HS-5 (cell line): ENCODE measurements at places on chromosomes 16 and 17.

DNA sequence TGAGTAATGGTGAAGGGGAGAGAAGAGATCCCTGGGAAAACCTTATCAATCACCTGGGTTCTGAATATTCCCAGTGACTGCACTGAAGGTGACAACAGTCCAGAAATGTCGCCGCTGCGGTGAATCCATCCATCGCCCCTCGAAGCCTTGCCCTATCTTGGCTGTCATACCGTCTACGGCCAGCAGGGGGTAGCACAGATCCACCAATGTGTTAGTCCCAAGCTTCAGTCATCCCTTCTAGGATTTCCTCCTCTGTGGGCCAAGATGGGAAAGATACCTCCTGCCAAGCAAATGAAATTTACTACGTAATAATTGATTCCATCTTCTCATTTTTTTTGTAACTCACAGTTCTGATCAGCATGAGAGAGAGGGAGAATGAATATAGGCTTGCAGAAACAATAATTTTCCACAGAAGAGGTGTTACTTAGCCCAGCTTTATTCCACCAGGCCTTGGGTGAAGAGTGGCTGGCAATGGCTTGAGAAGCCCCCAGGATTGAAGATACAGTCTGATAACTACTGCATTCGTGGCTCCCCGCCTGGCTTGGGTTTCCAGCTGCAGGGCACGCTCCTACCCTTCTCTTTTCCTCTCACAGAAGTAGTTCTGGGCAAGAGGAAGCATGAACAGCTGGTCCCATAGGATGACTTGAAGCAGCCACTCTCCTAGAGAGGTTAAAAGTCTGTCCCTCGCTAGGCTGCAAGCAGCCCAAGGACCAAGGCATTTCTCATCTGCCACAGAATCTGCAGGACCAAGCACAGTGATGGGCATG lies 2.6 kb upstream of the FMNL1 start:
- DNase-seq: peak; percentile 49

GRCh38 chr16:88672776-88673175 lies 9.9 kb upstream of the MVD start:
- DNase-seq: no peak

DNA sequence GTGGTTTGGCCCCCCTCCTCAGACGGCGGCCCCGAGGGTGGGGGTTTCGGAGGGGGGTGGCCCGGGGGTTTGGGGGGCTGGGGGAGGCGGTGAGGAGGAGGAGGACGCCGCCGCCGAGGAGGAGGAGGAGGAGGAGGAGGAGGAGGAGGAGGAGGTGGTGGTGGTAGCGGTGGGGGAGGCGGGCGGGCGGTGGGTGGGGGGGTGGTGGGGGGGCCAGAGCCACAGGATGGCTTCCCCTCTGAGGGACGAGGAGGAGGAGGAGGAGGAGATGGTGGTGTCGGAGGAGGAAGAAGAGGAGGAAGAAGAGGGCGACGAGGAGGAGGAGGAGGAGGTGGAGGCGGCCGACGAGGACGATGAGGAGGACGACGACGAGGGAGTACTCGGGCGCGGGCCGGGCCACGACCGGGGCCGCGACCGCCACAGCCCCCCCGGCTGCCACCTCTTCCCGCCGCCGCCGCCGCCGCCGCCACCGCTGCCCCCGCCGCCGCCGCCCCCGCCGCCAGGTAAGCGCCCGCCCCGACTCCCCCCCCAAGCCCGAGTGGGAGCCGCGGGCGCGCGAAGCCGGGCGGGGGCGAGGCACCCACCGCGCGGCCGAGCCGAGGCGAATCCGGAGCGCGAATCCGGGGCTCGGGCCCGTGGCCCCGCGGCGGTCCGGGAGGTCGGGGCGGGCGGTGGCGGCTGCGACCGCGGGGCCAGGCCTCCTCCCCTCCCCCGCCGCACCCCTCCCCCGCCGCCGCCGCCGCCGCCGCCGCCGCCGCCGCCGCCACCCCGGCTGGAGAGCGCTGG lies 3.8 kb upstream of the CHD3 start:
- no peak for DNase-seq

GRCh38 chr17:77596491-77597417 lies 361.7 kb upstream of the TNRC6C start:
- no peak for DNase-seq

DNA sequence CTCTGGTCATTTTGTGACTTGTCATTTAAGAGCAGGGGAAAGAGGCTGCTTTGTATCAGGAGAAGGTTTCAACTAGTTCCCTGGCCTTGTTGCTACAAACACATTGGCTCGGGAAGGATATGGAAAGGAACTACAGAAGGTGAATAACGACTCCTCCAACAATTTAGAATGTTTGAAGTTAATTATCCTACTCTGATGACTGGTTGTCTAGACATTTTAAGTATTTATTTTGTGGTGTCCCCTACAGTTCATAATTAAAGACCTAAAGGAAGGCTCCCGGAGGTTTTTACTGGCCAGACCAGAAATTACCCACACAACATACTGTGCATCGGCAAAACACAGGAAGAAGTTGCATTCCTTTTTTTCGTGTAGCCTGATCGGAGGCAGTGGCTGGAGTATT lies 515.8 kb upstream of the SALL1 start:
- DNase-seq: no peak

DNA sequence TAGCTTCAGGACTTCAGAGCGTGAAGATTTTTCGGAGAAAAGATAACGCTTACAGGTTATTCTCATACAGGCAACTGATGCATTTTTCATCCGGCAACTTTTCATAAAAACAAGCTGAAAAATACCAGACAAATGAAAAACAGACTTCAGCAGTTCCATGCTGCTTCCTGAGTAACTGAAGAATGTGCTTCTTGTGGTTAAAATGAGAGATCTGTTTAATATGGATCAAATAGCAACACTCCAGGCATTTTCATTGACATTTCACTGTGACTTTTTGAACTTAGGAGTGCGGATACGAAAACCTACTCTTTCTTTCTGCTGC lies 705 bp upstream of the PITPNC1 start:
- DNase-seq: no peak

GRCh38 chr16:11123666-11124065 lies 132.3 kb downstream of the SOCS1 start:
- no peak for DNase-seq
